ENCODE measurements at places on chromosomes 5 and 9.

GRCh38 chr5:175713930-175714329 is 56.1 kb downstream of the HRH2 start:
- DNase-seq: no peak

DNA sequence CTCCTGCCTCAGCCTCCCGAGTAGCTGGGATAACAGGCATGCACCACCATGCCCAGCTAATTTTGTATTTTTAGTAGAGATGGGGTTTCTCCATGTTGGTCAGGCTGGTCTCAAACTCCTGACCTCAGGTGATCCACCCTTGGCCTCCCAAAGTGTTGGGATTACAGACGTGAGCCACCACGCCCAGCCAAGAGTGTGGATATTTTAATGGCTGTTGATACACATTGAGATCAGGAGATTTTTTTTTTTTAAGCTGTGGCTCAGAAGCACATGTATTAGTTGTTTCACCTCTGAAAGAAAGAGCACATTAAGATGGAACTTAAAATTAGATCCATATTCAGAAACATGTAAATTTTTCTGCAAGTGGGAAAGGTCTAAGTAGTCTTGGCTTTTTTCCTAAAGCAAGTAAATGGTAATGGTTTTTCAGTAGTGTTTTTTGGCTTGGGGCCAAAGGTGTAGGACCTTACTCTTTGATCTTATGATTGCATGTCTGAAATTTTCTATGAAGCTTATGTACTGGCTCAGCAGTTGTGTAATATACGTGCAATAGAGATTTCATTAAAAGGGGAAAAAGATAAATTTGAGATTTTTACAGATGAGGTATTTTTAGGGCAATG is 9.9 kb downstream of the RBM27 start:
- DNase-seq: peak; percentile 2

DNA sequence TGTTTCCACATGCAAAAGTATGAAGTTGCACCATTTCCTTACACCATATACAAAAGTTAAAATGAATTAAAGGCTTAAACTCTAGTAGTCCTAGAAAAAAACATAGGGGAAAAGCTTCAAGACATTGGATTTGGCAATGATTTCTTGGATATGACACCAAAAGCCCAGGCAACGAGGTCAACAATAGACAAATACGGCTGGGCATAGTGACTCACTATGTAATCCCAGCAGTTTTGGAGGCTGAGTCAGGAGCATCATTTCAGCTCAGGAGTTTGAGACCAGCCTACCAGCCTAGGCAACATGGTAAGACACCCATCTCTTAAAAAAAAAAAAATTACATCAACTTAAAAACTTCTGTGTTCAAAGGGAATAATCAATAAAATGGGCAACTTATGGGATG is 30.9 kb upstream of the SREK1 start:
- DNase-seq: no peak

DNA sequence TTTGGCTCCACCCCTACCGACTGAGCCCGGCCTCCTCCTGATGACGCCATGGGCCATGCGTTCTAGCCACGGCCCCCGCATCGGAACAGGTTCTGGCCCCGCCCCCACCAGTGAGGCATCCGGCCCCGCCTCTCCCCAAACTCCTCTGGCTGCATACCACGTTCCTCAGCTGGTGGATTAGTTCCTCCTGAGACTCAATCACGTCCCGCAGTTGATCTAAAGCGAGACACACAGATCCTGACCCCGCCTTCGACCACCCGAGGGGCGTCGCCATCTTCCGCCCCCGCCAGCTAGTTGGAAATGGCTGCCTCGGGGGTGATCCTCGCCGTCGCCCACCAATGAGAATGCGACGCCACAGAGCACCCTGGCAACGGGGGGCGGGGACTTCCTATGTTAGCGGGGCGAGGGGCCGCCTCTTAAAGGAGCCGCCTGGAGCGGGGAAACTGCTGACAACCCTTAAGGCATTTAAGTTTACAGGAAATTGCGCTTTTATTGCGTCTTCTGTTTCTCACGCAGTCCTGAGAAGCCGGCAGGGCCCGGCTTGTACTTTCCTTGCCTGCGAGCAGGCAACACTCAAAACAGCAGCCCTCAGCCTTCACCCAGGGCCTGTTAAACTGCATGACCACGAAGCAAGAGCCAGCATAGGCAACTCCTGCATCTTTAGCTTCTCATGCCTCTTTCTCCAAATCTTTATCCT is at the start of gene SPATA24:
Gene SPATA24, minus strand, starts transcription at position 303 of the 697 bp plus-strand sequence. Its CDS starts 29 bp downstream, at position 274.
- DNase-seq: peak; percentile 98

- DNase-seq: no peak
These were observed 86.6 kb upstream of the EQTN start for GRCh38 chr9:27383524-27383923.

- DNase-seq: no peak
These were observed 323.0 kb upstream of the IRX4 start for GRCh38 chr5:2205596-2206226.

GRCh38 chr5:172445866-172446265 is 8.5 kb downstream of the SH3PXD2B start:
- DNase-seq: no peak

DNA sequence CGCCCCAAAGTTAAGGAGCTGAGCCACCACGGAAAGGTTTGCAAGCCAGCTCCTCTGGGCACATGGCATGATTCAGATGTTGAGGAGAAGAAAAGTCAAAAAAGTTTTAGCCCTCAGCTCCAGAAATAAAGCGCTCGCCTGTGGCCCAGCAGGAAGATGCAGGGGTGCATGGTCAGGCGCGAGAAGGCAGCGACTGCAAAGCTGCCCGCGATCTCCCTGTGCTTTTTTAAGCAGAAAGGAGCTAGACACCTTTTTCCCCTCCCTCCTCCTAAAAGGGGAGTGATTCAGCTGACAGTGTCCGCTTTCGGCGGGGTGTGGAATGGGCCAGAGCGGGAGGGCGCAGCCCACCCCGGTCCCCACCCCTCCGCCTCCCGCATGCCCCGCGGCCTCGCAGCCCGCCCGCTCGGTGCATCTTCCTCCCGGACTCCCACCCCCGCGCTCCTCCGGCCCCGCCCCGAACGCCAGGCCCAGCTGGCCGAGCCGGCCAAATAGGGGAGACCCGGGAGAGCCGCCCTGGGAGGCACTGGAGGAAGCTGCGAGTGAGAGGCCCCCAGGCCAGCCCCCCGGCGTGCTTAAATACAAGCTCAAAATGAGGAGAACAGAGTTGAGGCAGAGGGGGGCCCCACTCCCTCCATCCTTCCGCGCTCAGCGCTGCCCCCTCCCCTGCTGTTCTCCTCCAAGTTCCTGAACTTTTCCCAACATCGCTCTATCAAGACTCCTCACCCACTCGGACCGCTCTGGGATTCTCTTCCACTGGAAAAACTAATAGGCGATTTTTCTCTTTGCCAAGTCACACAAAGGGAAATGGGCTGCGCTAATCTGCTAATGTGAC is at the start of gene ADAMTS12:
Gene ADAMTS12, minus strand, starts transcription at position 203 of the 832 bp plus-strand sequence. Its CDS starts 134 bp downstream, at position 69.
- no peak for DNase-seq

- no peak for DNase-seq
These were observed 370.8 kb upstream of the RIOK2 start for GRCh38 chr5:97553604-97554452.

DNA sequence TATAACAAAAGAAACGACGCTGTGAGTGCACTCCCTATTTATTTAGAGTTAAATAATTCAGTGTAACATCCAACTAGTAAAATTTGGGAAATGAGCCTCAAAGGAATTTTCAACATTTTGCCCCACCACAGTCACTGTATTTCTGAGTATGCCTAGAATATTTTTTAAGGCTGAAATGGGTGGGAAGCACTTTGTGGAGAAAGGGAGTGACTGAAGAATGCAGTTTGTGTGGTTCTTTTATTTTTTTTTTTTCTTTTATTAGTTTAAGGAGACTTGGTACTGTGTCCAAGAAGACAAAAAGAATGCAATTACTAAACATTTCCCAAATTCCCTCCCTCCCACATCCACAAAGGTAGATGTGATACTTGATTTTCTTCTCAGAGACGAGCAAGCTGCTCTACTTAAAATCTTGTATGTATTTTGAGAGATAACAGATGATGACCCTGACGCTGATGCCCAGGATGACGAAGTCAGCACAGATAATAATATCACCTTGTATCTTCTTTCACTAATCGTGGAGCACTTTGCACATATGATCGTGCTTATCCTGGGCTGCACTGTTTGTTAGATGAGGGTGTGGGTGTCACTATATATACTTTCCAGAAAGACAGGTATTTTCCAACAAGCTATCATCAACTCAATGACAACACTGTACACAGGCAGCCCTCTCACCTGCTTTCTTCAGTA is 586.3 kb downstream of the RAB3C start:
- no peak for DNase-seq

- DNase-seq: no peak
These were observed 9.5 kb upstream of the IL3 start for GRCh38 chr5:132050661-132051552.

DNA sequence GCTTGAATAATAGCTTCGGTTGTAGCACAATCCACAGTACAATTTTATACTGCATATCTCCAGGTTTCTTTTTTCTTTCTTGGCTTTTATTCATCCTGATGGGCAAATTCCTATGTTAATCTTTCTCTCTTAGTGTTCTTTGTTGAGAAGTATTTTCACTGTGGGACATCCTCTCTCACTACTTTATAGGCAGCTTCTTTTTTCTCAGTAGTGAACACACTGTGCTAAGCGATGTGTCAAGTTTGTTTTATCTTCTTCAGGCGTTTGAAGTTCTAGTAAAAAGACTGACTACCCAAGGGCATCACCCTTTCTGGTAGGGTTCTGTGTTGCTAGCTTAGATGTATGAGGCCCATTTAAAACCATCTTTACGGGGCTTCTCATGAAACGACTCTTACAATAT is 182.1 kb downstream of the FAM170A start:
- DNase-seq: no peak

DNA sequence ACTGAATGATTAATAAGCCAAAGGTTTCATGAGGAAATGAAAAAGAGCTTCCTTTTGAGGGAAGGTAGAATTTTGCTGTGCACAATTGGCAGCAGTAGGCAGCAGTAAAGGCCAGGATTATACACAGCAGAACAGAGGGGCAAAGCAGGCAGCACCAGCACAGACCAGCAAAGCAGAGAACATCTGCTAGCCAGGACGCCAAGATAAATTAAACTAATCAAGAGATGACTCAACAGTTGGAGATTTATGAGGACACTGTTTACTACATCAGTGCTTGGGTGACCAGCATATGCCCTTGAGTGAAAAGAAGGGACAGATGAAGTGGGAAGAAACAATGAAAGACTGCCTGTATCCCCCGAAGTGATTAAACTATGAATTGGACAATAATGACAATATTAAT is 871.4 kb upstream of the CDH10 start:
- DNase-seq: no peak

GRCh38 chr9:90099262-90099963 is 494.6 kb downstream of the GADD45G start:
- DNase-seq: peak; percentile 57

GRCh38 chr5:76451031-76451701 is 48.1 kb downstream of the IQGAP2 start:
- peak; percentile 37 for DNase-seq

DNA sequence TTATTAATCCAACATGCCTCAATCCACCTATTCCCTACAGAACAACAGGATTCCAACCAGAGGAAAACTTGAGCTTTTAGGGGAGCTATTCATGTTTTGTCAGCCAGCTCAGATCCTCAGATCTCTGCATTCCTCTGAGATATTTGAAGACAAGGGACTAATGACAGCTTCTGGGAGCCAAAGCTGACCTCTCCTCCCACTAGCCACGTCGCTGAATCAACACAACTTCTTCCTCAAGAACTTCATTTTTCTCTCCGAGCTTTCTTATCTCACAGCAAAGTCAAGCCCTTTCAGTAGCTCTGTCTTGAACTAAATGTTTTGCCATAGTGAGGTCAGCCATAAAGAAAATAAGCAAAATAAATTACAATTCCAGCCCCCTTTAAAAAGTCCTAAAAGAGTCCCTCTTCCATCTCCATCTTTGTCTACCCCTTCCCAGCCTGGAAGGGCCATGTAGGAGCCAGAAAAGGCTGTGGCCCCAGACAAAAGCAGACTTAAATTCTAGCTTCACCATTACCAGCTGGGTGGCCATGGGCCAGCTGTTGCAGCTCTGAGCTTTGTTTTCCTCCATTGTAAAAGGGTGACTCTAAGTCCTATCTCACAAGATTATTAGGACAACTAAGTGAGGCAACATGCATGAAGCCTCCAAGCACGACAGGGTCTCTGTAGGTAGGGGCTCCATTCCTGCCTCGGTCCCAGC is 65.0 kb downstream of the HSD17B3 start:
- no peak for DNase-seq

GRCh38 chr9:27749838-27750237 is 176.6 kb upstream of the C9orf72 start:
- DNase-seq: no peak

GRCh38 chr9:133269537-133270362 is 5.3 kb downstream of the ABO start:
- DNase-seq: no peak

- no peak for DNase-seq
These were observed 28.3 kb upstream of the APC start for GRCh38 chr5:112709416-112709815.

GRCh38 chr9:34365282-34365681 is 11.4 kb downstream of the MYORG start:
- no peak for DNase-seq

GRCh38 chr5:132475987-132476875 is 14.3 kb downstream of the IRF1 start:
- DNase-seq: no peak

- no peak for DNase-seq
These were observed 243.6 kb downstream of the AP3B1 start for GRCh38 chr5:78050888-78051287.

GRCh38 chr9:131555841-131556673 is 10.7 kb downstream of the PRRT1B start:
- no peak for DNase-seq

GRCh38 chr5:139667730-139668063 is 19.5 kb downstream of the CXXC5 start:
- DNase-seq: no peak

- DNase-seq: no peak
These were observed 116.3 kb downstream of the RFX3 start for GRCh38 chr9:3409453-3409852.

GRCh38 chr9:90420768-90421513 is 221.7 kb downstream of the DIRAS2 start:
- no peak for DNase-seq

- DNase-seq: no peak
These were observed 392.1 kb downstream of the ANXA1 start for GRCh38 chr9:73543727-73544126.

DNA sequence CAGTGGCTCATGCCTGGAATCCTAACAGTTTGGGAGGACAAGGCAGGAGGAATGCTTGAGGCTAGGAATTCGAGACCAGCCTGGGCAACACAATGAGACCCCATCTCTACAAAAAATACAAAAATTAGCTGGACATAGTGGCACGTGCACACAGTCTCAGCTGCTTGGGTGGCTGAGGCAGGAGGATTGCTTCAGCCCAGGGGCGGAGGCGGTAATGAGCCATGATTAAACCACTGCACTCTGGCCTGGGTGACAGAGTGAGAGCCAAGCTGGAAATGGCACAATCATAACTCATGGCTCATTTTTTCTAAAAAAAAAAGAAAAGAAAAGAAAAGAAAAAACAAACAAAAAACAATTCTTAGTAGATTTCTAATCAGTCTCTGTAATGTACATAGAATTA is 446.2 kb downstream of the ELAVL2 start:
- no peak for DNase-seq

GRCh38 chr5:54570916-54571315 is 53.4 kb downstream of the SNX18 start:
- DNase-seq: no peak

GRCh38 chr9:115093520-115093919 is 24.4 kb downstream of the TNC start:
- no peak for DNase-seq
